ENCODE measurements at places on chromosomes 3 and 15. TPM values are rescaled to one million over a fixed set of nuclear protein-coding genes. Genes with fewer than 3 reads are reported as not detected.

Gene ASB14
- total RNA-seq, result not detected

Gene MEGF11
- total RNA-seq, result 1.2 TPM

Gene ARHGAP11A
- 28.1 TPM for total RNA-seq

Gene PRSS50
- 4.8 TPM for total RNA-seq

Gene SPATA16
- not detected for total RNA-seq

Gene C2CD4B
- not detected for total RNA-seq

Gene FGF7
- total RNA-seq, result 5.7 TPM

Gene GCSAM
- 1.2 TPM for total RNA-seq
